ENCODE measurements at places on chromosomes 12 and 14.
A peak's percentile ranks its signal among the peaks of the same experiment; 100 is the strongest.

DNA sequence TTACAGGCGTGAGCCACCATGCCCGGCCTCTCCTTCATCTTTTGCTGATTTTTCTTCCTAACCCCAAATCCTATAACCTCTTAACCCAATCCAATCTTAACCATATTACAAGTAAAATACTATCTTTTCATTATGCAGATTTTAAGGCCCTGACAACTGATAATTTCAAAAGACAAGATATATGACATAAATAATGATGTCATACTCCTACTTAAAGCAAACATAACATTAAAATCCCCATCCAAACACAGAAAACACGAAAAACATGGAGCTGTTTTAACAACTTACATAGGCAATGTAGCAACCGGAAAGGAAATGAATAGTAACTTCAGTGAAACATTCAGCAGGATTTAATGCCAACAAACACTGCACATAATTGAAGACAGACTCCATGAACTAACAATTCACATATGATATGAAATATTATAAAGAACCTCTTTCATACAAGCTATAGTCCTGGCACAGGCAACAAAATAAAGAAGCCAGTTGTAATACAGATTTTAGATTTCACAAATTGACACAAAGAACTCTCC lies 21.5 kb downstream of the USP44 start:
- no peak for DNase-seq

DNA sequence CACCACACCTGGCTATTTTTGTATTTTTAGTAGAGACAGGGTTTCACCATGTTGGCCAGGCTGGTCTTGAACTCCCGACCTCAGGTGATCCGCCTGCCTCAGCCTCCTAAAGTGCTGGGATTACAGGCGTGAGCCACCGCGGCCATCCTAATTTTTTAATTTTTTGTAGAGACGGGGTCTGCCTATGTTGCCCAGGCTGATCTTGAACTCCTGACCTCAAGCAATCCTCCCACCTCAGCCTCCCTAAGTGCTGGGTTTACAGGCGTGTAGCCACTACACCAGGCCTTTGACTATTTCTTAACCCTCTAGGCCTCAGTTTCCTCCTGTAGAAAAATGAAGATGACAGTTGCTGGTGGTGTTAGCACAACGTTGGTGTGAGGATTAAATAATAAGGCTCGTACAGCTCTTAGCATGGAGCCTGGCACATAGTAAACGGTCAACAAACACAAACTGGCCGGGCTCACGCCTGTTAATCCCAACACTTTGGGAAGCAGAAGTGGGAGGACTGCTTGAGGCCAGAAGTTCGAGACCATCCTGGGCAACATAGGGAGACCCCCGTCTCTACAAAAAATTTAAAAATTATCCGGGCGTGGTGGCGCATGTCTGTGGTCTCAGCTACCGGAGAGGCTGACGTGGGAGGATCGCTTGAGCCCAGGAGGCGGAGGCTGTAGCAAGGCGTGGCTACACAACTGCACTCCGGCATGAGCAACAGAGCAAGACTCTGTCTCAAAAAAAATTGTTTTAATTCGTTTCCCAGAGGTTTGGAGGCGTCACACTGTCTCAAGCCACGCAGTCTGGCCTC lies 979 bp downstream of the DDX54 start:
- peak; percentile 82 for DNase-seq

GRCh38 chr14:58283730-58284129 lies 14.6 kb upstream of the ARID4A start:
- DNase-seq = no peak

- DNase-seq = no peak
These were observed 60.3 kb downstream of the SAMD4A start for GRCh38 chr14:54627219-54627539.

- DNase-seq = no peak
These were observed 208.7 kb downstream of the RBM19 start for GRCh38 chr12:113757221-113758002.

- DNase-seq = no peak
These were observed 20.8 kb upstream of the BEGAIN start for GRCh38 chr14:100608064-100608463.

- no peak for DNase-seq
These were observed 8.2 kb upstream of the FOXG1 start for GRCh38 chr14:28758253-28758884.

GRCh38 chr12:130746546-130746945 lies 30.4 kb upstream of the RIMBP2 start:
- no peak for DNase-seq

DNA sequence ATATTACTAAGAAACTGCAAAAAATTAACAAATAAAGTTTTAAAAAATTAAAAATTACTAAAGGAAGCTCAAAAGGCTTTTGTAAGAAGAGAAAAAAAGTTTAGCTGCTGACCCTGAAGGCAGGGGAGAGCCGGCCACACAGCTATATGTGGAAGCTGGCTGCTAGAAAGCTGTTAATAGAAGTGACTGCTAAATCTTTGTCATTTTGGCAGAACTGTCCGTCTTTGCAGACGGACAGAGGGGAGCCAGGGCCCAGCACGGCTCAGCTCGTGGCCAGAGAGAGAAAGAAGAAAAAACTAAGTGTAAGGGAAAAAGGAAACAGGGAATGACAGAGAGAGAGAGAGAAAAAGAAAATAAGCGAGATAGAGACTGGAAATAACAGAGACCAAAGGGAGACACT lies 27.9 kb downstream of the PRMT8 start:
- DNase-seq = no peak

- DNase-seq = no peak
These were observed 7.1 kb upstream of the CRADD start for GRCh38 chr12:93670104-93670503.

GRCh38 chr12:69658203-69658602 lies 40.9 kb downstream of the BEST3 start:
- no peak for DNase-seq

DNA sequence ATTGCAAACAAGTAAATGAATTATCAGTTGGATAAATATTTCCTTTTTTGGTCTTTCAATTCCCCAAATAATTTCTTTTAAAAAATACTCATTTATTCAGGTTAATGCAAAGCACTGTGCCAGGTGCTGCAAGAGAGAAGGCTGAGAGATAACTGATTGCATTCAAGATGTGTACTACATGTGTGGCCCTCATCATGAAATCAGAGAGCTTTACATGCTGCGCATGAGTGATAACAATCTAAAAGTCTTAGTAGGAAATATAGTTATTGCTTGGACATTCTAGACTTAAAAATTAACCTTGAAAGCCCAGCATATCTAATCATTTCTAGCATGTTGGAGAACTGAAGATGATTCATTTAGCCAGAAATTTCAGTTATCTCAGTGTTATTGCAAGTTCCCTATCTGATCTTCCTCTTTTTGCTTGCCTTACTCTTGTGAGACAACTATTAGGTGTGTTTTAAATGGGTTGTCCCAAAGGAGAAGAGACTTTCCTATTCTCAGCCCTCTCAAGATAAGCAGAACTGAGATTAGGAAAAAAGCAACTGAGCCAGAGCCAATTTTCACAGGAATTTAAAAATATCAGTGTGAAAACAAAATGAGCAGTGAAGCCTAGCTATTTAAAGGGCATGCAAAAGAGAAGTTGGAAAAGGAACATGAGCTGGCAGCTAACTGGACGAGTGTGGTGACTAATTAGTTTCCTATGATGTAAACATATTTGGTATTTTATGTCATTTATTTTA lies 60.9 kb downstream of the PLEKHA5 start:
- DNase-seq = no peak

- no peak for DNase-seq
These were observed 23.3 kb downstream of the LRTM2 start for GRCh38 chr12:1843641-1844005.

DNA sequence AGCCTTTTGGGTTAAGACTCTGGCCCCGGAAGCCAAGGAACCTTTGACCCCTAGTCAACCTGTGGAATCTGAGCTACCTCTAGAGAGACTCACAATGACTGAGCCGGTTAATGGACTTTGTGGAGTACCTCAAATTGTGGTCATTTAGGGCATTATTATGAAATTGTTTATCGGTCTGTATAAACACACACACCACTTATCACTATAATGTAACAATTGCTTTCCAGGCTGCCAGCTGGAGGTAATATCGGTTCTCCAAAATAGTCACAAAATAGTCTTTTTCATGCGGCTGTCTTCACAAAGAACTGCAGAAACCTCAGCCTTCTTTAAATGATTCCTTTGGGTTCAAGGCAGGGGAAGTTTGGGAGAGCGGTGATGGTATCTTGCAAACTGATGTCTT lies 144.2 kb downstream of the DACT1 start:
- DNase-seq = no peak

GRCh38 chr12:21907948-21908837 lies 33.0 kb downstream of the ABCC9 start:
- DNase-seq = no peak

- no peak for DNase-seq
These were observed 95.0 kb downstream of the KLHL28 start for GRCh38 chr14:44866770-44867169.

- no peak for DNase-seq
These were observed 6.0 kb downstream of the EXOC3L4 start for GRCh38 chr14:103100281-103101121.

DNA sequence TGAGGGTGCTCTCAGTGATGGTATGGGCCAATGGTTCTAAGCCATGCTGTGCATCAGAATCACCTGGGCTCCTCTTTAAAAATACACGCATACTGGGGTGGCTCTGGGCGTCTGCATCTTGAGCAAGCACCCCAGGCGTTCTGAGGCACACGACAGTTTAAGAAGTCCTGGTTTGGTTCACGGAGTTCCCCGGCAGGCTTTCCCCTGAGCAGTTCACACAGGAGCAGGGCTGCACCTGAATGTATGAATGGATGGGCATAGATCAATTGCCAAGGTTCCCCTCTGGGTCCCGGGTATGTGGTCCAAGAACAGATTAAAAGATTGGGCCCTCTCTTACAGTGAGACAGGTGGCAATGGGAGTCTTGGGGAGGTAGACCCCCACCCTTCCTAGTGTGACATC lies 395.3 kb downstream of the DPF3 start:
- no peak for DNase-seq

GRCh38 chr12:120006258-120006975 lies 17.4 kb downstream of the BICDL1 start:
- peak; percentile 72 for DNase-seq

Measured in activated naive CD4-positive, alpha-beta T cell treated with anti-CD3 and anti-CD28 coated beads for 36 hours (primary cell).